ENCODE measurements at places on chromosomes 16 and 17.

DNA sequence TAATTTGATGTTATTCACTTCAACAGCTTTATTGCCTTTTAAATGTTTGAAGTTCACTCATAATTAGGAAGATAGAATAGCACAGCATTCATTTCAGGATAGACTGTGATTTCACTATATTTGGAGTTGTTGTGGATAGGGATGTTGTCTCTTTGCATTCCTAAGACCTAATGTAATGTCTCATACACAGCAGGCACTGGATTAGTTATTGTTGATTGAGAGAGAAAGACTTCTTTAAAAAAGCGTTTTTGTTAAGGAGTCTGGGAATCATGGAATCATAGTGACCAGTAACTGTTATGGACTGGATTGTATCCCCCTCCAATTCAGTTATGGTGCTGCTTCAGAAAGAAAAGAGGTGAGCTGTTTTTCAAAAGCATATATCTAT is 122.0 kb downstream of the USP22 start:
- no peak for DNase-seq

GRCh38 chr16:19127205-19127604 is 13.4 kb downstream of the ITPRIPL2 start:
- no peak for DNase-seq

GRCh38 chr16:58102665-58103392 is 26.4 kb downstream of the CFAP20 start:
- no peak for DNase-seq

GRCh38 chr17:67018471-67019434 is 25.6 kb upstream of the CACNG1 start:
- DNase-seq: no peak

DNA sequence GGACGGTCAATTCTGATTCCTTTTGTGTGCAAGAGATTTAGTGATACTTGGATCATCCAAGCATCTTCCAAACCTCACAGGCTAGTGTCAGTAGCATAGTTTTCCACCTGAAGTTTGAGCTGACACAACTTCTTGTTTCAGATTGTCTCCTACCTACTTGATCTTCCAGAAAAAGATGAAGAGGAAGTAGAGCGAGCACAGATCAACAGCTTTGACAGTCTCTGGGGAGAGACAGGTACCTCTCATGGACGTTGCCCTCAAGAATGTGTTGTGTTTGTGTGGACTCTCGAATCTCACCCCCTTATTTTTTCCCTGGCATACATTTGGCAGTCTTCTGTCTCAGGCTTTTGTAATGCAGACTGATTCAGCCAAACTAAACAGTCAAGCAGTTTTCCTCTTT is 47.4 kb downstream of the CYB561 start:
- no peak for DNase-seq

DNA sequence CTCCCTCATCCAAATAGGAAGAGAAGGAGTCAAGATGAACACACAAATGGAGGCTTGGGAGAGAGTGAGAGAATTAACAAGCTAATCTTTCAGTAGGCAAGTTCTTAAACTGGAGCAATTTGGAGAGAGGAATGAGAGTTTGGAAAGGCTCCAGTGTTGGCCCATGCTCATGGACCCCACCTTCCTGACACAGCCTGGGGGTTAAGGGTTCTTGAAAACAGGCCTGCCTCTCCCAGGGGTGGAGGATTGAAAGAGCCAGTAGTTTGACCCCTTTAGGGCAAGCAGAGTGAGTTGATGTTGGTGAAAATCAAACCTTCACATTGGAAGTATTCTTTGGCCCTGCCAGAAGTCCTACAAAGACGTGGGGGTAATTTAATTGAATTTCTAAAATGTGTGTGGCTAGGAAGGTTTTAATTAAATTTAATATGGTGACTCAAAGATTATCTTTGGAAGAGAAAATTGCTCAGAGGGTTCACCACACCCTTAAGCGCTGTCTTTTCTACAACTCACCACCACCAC is 5.8 kb downstream of the HOXB3 start:
- no peak for DNase-seq

DNA sequence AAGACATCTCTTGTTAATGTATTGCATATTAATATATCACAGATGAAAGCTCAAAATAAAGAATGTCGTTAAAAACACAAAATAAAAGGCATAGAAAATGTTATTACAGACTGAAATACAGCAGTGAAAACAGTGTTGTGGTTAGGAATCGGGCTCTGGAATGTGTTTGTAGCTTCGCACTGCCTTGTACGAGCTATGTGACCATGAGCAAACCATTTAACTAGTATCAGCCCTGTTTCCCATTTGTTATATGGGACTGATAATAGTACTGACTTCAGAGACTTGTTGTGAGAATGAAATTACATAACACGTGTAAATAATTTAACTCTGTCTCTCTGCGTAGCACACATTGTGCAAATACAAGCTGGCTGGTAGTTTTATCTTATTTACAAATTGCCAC is 648 bp upstream of the RBFOX1 start:
- no peak for DNase-seq

GRCh38 chr16:20889625-20890275 is 10.4 kb downstream of the DCUN1D3 start:
- no peak for DNase-seq

DNA sequence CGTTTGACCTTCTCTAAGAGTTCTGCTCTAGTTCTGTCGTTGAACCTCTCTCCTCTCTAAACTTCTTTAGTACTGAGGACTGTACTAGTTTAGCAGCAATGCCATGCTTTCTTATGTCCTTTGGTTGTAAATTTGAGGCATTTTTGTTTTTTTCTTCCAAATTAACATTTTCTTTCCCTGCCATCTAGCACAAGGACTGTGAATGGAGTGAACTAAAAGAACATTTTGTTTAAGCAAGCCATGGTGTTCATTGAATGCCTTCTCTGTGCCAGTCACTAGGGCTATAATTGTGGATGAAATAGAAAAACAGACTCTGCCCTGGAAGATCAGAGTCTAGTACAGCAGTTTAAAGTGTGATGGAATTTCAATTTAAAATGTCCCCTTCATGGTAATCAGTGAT is 137.9 kb downstream of the FTO start:
- DNase-seq: no peak

GRCh38 chr16:72939247-72939646 is 108.7 kb downstream of the ZFHX3 start:
- peak; percentile 80 for DNase-seq

GRCh38 chr16:27241658-27242057 is 26.9 kb downstream of the NSMCE1 start:
- peak; percentile 81 for DNase-seq

- DNase-seq: no peak
These were observed 14.8 kb downstream of the CD7 start for GRCh38 chr17:82302568-82302963.

DNA sequence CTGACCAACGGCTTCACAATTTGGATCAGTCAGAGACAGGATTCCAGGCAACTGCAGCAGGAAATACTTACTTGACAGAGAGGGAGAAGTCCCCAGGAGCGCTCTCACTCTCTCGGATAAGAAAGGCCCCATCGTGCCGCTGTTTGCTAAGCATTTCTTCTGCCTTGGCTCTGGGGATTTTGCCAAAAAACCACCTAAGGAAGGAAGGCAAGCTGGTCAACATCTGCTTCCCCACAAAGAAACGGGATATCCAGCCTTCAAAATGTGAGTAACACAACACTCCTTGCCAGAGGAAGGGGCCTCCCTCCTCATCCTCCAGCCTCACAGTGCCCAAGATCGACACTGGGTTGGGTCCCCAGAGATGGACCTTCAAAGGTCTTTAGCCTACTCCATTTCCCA is 36.6 kb upstream of the SLC25A19 start:
- DNase-seq: peak; percentile 40

DNA sequence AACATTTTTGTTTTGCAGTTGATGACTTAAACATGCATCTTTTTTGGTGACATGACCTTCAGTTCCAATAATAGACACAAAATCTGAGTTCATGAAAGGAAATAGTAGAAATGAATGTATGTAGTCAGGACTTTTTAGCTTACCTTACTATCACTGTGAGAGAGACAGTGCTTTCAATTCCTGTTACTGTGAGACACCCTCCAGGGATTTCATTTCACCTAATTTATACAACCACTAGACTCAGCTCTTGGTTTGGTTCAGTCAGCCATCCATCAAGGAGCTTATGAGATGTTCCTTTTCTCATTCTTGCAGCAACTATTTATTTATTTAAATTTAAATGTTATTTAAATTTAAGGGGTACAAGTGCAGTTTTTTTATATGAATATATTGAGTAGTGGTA is 77.9 kb downstream of the MAP2K4 start:
- no peak for DNase-seq

GRCh38 chr17:55500103-55500502 is 11.1 kb downstream of the SMIM36 start:
- no peak for DNase-seq

GRCh38 chr17:37338847-37339246 is 36.9 kb upstream of the C17orf78 start:
- no peak for DNase-seq

DNA sequence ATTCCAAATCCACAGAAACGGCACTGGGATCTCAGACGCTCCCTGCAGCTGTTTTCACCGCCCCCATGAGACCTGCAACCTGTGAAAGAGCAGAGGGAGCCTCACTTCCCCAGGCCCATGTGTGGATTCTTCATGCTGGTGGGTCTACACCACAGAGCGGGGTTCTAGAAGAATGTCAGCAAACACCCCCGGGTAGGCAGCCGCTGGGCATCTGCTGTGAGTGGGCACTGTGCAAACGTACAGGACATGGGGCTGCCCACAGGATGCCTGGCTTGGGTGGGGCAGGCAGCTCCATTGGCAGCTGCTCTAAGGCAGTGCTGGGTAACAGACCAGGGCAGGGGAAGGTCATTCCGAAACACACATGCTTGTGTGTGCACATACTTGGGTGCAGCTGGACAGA is 174.9 kb downstream of the RBFOX3 start:
- no peak for DNase-seq

- DNase-seq: no peak
These were observed 26.0 kb downstream of the ACSF3 start for GRCh38 chr16:89119661-89120141.

GRCh38 chr17:17322516-17323510 is 19.6 kb downstream of the NT5M start:
- DNase-seq: no peak

DNA sequence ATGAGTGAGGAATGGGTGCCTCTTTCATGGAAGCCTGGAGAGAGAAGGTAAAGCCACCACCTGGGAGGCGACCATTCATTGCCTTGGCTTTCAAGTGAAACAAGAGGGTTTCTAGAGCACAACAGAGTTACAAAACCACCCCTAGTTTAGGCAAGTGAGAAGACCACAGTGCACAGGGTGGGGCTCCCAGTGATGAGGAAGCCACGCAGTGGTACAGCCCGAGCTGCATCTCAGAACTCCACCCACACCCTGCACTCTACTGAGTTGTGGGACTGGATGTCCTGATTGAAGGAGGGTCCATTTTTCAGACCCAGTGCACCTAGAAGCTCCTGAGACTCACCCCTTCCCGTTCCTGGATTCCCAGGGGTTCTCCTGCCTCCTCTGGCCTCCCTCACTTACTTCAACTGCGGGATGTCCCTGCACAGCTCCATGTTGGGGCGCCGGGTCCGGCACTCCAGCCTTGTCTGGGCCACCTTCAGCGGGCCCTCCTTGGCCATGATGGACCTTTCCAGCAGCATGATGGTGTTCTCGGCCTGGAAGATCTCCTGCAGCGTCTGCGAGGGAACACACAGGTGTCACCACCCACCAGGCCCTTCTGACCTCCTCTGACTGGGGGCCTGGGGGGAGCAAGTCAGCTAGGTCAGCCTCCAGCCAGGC is 55.1 kb upstream of the EMP2 start:
- no peak for DNase-seq

- DNase-seq: no peak
These were observed 9.4 kb downstream of the CETP start for GRCh38 chr16:56970934-56971767.

GRCh38 chr17:10993126-10993525 is 155.2 kb upstream of the PIRT start:
- DNase-seq: no peak

All from trophoblast cell (in vitro differentiated cells and primary cell).